ENCODE measurements at places on chromosomes 5 and 9. TPM values are rescaled to one million over a fixed set of nuclear protein-coding genes. Genes with fewer than 3 reads are reported as not detected.

PCDHB8 gene
- total RNA-seq = not detected

GFRA3 gene
- total RNA-seq = not detected

DNA sequence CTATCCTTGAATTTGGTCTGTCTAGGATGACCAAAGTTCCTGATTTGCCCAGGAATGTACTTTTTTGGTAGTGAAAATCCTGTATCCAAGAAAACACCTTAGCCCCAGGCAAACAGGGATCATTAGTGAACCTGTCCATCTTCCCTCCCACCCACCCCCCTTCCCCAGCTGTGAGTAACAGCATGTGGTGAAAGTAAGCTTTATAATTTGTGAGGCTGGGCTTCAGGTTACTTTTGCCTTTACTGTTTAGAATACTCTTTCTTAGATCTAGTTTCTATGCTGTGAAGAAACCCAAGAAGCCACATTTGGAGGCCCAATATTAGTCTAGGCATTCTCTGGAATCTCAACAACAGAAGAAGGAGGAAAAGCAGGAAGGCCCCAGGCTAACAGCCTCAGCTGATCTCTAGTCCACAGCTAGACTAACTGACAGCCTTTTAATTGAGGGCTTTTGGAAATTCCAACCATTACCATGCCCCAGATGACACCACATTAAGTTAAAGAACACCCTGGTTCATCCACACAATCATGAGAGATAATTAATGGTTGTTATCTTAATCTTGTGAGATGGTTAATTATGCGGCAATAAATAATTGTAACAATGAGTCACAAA is 703.0 kb upstream of the NUDT12 start:
- no peak for DNase-seq

DNA sequence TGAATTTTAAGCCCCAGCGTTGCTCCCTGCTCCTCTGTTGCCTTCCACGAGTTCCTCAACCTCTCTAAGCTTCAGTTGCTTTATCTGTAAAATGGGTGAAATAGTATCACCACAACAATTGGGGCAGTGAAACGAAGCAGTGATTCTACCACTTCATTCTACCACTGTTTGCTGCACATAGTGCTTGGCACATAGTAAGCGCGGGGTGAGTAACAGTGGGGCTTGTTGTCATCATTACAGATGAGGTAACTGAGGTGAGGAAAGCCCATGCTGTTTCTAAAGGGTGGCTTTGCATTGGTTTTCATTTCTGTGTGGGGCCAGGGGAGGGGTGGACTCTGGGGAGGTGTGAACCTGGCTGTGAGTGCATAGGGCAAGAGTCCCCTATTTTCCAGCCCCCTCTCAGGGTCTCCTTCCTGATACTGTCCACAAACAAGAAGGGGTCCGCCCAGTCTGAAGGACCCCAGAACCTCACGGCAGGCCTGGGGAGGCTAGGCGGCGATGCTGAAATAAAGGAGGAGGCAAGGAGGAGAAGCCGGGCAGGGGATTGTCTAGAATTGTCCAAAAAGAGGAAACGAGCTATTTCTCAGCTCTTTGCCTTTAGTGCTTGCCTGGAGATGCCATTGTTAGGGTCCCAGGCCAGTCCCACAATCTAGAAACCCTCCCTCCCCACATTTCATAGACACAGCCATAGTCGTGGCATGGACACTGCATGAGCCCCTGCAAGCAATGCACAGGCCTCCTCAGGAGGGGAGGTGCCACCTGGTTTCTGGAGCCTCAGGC is 65.6 kb downstream of the IL6ST start:
- no peak for DNase-seq

- no peak for DNase-seq
Measured at GRCh38 chr9:79686381-79687130, 114.8 kb downstream of the TLE4 start.

- DNase-seq = no peak
Measured at GRCh38 chr9:96417661-96418082, 498 bp downstream of the ZNF367 start.

- no peak for DNase-seq
Measured at GRCh38 chr5:76821136-76821535, 2.3 kb downstream of the F2RL1 start.

DNA sequence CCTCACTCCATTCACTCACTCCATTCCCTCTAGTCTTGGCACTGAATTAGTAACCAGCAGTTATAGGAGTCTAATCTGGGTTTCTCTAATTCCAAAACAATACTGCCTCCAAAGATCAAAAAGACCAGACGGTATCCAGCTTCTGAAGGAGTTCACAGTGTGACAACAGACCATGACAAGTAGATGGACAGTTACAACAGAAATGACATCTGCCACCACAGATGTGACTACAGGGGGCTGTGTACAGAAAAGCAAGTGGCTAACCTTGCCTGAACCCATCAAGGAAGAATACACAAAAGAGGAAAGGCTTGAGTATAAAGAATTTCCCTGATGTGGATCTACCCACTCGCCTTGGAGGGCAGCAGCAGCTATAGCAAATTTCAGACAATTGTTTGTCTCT is 112.4 kb downstream of the ACTL7B start:
- DNase-seq = no peak

DNA sequence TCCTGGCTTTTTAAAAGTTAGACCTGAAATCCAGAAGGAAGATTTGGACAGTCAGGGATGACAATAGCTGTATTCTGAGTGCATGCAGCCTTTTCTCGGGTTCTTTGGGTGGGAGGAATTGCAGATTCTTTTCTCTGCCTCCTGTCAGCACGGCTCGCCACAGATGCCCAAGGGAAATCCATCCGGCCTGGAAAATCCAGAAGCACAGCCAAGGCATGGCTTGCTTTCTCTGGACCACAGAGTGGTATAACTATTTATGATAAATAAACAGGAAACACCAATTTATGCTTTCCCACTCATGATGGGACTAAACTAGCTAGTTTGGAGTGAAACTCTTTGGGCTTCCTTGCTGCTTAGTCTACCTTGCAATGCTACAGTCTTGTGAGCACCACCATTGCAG is 59.1 kb downstream of the C9orf152 start:
- no peak for DNase-seq
